ENCODE measurements at places on chromosomes 5 and 9.

GRCh38 chr9:5854063-5854790 lies 21.3 kb upstream of the ERMP1 start:
- DNase-seq: no peak

DNA sequence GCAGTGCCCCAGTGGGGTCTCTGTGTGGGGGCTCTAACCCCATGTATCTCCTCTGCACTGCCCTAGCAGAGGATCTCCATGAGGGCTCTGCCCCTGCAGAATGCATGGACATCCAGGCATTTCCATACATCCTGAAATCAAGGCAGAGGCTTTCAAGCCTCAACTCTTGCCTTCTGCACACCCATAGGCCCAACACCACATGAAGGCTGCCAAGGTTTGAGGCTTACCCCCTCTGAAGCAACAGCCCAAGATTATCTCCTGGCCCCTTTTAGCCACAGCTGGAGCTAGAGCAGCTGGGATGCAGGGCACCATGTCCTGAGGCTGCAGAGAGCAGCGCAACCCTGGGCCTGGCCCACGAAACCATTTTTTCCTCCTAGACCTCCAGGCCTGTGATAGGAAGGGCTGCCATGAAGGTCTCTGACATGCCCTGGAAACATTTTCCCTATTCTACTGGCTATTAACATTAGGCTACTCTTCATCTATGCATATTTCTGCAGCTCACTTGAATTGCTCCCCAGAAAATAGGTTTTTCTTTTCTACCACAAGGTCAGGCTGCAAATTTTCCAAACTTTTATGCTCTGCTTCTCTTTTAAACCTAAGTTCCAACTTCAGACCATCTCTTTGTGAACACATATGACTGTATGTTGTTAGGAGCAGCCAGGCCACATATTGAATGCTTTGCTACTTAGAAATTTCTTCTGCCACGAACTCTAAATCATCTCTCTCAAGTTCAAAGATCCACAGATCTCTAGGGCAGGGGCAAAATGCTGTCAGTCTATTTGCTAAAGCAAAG lies 18.4 kb downstream of the NR3C1 start:
- DNase-seq: no peak

DNA sequence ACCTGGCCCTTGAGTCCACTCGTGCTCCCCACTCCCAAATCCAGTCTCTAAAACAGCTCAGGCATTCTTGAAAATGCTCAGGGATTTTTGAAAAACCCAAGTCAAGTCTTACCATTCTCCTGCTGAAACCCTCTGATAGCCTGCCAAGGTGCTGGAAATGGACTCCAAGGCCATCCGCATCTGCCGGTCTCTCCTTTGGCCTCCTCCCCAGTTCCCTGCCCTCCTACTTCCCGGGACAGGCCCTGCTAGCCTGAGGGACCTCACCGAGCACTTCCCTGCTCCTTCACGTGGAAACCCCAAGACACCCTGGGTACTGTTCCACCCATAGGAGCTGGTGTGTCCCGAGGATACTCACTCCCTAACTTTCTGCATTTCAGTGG lies 49.8 kb upstream of the GADD45G start:
- no peak for DNase-seq

- no peak for DNase-seq
Observed at GRCh38 chr9:130756037-130756436, 62.5 kb downstream of the EXOSC2 start.

DNA sequence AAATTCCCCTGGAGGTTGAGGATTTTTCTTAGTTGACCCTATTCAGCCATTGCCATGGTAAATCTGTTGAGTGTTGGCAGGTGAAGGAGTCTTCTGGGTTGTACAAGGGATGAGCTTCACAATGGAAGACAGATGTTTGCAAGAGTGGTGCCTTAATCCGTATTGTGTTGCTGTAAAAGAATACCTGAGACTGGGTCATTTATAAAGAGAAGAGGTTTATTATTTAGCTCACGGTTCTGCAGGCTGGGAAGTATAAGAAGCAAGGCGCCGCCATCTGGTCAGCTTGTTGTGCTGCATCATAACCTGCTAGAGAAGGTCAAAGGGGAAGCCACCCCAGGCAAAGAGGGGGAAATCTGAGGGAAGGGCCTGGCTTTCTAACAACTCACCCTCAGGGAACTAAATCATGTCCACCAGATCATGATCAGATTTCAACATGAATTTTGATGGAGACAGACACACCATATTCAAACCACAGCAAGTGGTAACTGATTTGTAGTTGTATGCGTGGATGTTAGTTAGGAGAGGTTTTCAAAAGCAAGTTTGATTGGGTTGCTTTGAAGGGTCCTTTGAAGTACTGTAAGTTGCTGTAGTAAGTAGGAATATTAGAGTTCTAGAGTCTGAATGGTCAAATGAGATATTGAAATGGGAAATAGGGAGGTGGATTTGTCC lies 2.5 kb downstream of the TNPO1 start:
- peak; percentile 15 for DNase-seq

- no peak for DNase-seq
Observed at GRCh38 chr9:133119846-133120500, 1.1 kb downstream of the RALGDS start.

- DNase-seq: no peak
Observed at GRCh38 chr5:57175551-57176309, 1.9 kb downstream of the GPBP1 start.

DNA sequence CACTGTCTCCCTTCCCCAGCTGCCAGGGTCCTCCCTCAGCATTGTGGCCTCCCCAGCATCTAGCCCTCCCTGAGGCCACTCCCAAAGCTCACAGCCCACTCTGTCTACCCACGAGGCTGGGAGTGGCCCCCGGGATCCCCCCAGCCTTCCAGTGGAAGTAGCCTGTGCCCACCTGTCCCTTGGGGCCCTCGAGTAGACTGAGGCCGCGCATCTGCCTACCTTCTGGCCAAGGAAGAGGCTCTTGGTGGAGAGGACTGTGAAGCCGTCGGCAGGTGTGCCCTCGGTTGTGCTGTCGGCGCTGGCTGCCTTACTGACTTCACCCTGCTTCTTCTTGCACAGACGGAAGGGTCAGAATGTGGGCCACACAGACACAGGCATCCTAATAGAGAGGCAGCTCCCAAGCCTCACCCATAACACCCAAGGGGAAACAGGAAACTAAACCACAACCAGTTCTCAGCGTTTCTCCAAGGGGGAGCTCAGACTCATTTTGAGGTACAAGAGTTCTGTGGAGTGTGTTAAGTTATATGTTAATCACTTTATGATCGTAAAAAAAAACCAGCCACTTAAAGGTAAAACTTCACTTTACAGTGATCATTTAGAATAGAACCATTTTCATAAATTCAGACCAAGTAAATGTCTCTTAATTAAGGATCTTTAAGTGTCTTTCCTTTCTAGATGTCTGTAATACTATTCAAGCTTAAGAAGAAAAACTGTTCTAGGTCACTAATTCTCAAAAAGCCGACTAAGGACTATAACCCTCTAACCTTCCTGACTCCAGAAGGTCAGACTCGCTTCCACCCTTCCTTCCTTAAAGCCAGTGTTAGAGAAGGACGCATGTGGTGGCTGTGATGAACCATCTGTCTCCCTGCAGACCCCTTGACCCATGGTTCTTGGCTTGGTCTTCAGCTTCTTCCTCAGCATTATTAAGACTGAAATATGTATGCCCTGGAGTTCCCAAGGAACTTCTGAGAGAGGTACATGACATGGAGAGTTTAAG lies 38.5 kb downstream of the MACROH2A1 start:
- no peak for DNase-seq

DNA sequence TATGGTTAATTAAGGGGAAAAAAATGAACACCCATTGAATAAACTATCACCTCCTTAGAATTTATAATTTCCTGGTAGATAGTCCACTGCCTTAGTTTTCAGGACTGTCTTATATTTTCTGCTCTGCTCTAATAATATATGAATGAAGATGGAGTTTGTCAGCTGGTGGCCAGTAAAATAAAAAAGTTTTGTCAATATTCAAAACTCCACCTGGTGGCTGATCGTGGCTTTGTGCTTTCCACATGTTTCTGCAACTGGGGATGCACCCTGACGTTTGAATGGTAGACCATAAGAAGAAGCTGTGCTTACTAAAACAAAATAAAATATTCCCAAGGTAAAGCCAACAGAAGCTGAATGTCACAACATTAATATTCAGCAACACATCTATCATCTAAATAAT lies 286.6 kb upstream of the IZUMO3 start:
- no peak for DNase-seq

- DNase-seq: no peak
Observed at GRCh38 chr9:16052757-16053530, 500.1 kb downstream of the CCDC171 start.

DNA sequence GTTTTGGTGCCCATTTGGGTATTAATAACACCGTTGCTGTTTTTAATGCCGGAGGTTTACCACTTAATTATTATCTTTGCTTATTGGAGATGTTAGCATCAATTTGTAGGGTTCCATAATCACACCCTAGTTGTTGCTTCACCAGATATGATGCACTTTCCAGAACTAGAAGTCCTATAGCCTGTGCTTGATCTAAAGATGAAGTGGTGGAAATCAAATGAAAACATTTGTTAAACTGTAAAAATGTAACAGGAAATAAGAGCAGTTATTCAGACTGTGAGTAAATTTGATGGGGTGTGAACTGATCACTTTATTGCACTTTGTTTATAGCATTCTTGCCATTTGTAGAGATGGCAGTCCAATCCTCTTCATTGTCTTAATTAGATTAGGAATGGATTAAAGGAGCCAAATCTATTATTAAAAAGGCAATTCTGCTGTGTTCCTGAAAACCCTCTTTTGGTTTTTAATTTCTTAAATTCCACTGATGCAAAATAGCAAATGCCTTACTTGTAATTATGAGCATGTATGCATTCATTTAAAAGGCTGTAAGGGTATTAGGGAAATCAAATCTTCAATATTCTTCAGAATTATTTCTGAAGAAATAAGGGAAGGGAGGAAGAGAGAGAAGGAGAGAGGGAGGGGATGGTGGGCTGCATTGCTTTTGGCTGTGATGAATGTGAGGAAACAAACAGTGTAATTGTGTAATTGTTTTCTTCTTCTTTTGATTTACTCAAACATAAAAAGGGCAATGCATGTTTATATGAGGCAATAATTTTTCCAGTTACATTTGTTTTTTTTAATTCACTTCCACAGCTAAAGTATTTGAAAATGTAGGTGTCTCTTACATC lies 675.2 kb upstream of the WWC1 start:
- no peak for DNase-seq
